Fibroblast of lung (primary cell): ENCODE measurements at places on chromosomes 6 and 20. TPM values are rescaled to one million over a fixed set of nuclear protein-coding genes. Genes with fewer than 3 reads are reported as not detected.

Gene TLDC2
- under 0.01 TPM in 1 of 2 replicates, not detected in the other for total RNA-seq

Gene EFCAB8
- total RNA-seq: under 0.01 and 0.26 TPM in 2 replicates

Gene PSMB9
- 54.7 and 64.4 TPM in 2 replicates for total RNA-seq

Gene RUNX2
- 2.1 and 4.5 TPM in 2 replicates for total RNA-seq

Gene NOX3
- total RNA-seq: not detected in 2 replicates

Gene DDX43
- 2.0 and 3.1 TPM in 2 replicates for total RNA-seq

Gene NSFL1C
- total RNA-seq: 14.4 and 17.8 TPM in 2 replicates

Gene TAGAP
- total RNA-seq: under 0.01 TPM in 1 of 2 replicates, not detected in the other

Gene TP53RK
- 19.5 TPM in 2 replicates for total RNA-seq

Gene DNAH8
- under 0.01 TPM in 2 replicates for total RNA-seq

Gene GRM1
- total RNA-seq: under 0.01 and 0.17 TPM in 2 replicates

Gene LAMA5
- 47.0 and 81.6 TPM in 2 replicates for total RNA-seq

Gene BPI
- not detected in 2 replicates for total RNA-seq

Gene BEND6
- total RNA-seq: 10.8 and 12.6 TPM in 2 replicates

Gene PEX6
- 49.2 and 61.4 TPM in 2 replicates for total RNA-seq

Gene OR12D3
- not detected in 2 replicates for total RNA-seq

Gene COL9A1
- not detected in 2 replicates for total RNA-seq

Gene RIMS1
- total RNA-seq: 2.3 and 3.9 TPM in 2 replicates

Gene NCOA6
- total RNA-seq: 5.9 and 8.1 TPM in 2 replicates

Gene LY6G5C
- total RNA-seq: 0.51 and 0.83 TPM in 2 replicates

Gene EEF1A2
- 1.7 and 2.6 TPM in 2 replicates for total RNA-seq

Gene POM121L2
- total RNA-seq: not detected in 2 replicates

Gene RNF146
- total RNA-seq: 59.9 and 61.9 TPM in 2 replicates

Gene MAPK13
- total RNA-seq: 5.4 and 7.6 TPM in 2 replicates

Gene ADGRB3
- 0.33 and 0.77 TPM in 2 replicates for total RNA-seq

Gene SAMD5
- 3.1 and 4.0 TPM in 2 replicates for total RNA-seq

Gene CARMIL1
- 10.2 and 10.5 TPM in 2 replicates for total RNA-seq

Gene ADISSP
- total RNA-seq: 17.2 and 23.5 TPM in 2 replicates

Gene C6orf15
- total RNA-seq: not detected in 2 replicates

Gene ZBTB2
- 9.8 and 12.2 TPM in 2 replicates for total RNA-seq

Gene C20orf202
- under 0.01 TPM in 1 of 2 replicates, not detected in the other for total RNA-seq

Gene TCP11
- total RNA-seq: 0.17 and 0.51 TPM in 2 replicates

Gene EBF4
- 0.99 and 2.1 TPM in 2 replicates for total RNA-seq

Gene HDGFL1
- not detected in 2 replicates for total RNA-seq

Gene OGFR
- total RNA-seq: 30.8 and 34.0 TPM in 2 replicates
